Activated CD4-positive, alpha-beta T cell treated with anti-CD3 and anti-CD28 coated beads, Interleukin-2, Interleukin-4, amounts not matched to agents 100 ng/mL and 50 ng/mL, durations not matched to agents 16 hours and 8 hours (primary cell): ENCODE measurements at places on chromosomes 6 and 20.

DNA sequence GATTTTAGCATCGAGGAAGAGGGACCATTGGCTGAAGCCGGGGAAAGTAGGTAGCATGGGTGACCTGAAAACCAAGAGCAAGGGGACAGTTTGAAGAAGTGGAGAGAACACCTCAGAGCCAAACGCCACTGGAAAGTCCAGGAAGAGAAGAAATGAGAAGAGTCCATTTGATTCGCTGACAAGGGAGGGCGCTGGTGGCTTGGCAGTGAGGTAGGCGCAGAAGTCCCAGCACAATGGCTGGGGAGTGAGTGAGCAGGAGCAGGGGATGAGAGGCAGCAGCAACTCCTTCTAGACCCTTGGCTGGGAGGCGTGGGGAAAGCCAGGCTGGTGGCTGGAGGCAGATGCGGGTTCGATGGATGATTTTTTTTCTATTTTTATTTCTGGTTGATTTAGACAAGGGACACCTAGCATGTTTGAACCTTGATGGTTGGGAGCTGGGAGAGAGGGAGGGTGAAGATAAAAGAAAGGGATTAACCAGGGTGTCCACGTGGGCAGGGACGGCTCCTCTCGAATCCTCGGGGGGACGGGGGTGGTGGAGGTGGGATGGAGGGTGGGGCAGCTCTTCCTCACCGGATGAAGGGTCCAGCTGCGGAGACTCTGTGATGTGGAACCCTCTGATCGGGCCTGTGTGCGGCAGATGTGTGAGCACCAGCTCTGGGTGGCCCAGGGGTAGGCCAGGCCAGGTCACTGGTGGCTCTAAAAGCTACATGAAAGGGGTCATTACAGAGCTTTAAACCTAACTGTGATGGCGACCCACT is 164.2 kb downstream of the NFATC2 start:
- DNase-seq, result no peak

DNA sequence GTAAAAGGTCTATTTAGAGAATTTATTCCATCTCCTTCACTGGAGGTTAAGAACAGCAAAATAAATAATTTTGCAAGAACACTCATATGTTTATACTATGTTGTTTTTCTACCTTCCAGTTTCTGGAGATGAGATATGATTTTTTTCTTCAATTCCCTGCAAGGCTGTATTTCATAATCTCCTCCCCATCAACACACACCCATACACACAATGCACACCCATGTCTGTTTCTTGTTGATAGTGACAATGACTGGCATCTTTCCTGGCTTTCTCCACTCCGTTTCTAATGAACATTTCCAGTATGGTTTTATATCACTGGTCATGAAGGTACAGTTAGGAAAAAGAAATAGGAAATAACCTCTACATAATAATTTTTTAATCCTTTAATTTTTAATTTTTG is 202.1 kb downstream of the ARHGAP18 start:
- no peak for DNase-seq

GRCh38 chr6:133247581-133247980 is 6.4 kb downstream of the EYA4 start:
- DNase-seq, result no peak

DNA sequence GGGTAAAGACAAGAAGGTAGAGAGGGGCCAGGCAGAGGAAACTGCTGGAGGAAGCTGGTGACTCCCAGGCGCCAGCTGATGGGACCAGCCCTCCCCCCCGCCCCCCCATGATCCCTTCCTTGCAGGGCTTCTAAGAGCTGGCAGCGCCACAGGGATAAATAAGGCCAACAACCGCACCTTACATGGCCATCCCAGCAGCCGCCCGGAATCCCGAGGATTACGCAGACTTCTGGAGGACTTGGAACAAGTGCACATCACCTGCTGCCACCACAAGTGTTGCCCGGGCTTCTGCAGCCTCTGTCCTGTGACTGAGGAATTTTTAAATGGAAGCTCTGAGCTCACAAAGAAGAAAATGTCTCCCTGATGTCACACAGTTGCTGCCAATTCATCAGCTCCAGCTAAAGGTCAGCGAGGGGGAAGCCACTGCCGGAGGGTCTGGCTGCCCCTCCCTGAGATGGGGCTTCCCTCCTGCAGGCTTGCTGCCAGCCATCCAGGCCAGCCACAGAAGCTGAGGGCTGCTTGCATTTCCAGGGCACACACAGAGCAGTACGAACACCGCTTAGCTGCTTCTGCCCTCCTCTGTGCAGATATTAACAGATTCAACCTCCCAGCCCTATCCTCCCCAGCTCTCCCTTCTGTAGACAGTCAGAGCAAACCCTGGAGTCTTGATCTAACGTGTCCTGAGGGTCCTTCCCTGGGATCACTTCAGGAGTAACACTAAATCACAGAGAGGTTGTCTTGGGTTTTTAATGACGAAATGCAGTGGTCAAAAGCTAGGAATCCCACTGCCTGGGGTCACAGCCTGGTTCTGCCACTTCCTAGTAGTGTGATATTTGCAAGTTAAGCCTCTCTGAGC is 38.6 kb upstream of the PIM1 start:
- no peak for DNase-seq
